GM23248 (cell line): ENCODE measurements at places on chromosomes 2 and 18. TPM values are rescaled to one million over a fixed set of nuclear protein-coding genes. Genes with fewer than 3 reads are reported as not detected.

The COL3A1 gene
- 2,141 and 2,153 TPM in 2 replicates for total RNA-seq

The ZBTB7C gene
- total RNA-seq = not detected in 2 replicates

DNA sequence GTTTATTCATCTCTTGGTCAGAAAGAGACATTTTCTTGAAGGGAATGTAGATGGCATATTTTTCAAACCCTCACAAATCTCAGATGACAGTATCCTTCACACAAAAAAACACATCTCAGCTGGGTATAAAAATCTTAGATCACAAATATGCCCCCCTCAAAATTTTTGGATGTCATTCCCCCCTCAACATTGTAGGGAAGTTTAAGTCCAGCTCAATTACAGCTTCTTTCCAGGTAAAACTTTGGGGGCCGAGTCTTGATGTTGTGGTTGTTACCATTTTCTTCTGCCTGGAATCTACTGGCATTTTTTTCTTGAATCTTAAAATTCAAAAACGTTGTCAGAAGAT lies 46.1 kb downstream of the HDAC4 start:
- H3K27me3 ChIP-seq = no peaks in the 10 kb centered on the region
- H3K27ac ChIP-seq = no peak overlapping the region
- peaks cover 23% of the 10 kb centered on the region for H3K4me1 ChIP-seq
- no peaks in the 10 kb centered on the region for H3K36me3 ChIP-seq

DNA sequence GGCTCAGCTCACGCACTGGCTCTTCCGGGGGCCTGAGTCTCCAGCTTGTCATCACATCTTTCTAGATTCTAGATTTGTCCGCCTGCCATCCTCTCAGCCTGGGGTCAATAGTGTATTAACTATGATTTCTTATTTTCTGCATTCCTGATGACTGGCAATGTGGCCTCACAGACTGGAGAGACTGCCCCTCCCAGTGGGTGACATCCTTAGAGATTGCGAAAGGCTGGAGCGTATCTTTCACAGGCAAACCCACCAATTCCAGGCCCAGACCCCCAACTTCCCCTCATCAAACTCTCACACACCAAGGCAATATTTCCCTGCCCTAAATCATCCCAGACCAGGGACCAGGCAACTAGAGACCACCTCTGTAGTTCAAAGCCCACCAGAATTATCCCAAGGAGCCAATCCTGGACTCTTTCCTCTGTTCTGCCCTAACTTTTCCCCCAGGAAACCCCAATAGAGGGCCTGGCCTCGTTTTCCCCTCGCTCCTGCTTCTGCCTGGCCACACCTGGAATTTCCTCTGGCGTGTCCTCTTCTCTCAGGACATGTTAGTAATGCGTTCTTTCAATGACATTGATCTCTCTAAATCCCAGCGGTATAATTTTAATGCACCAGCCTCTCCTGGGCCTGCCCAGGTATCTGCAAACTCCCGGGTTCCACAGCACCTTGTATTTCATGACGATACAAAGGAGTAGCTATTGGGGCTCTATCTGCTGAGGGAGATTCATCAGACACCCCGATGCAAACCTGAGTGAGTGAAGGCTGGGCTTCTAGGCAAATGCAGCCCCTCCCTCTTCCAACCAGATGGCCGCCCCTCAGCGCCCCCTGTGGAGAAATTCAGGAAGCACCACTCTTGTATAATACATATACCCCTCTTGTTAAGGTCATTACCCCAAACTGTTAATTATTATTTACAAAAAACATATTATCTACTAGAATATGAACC lies 2.4 kb upstream of the KCNF1 start:
- no peaks in the 10 kb centered on the region for H3K36me3 ChIP-seq
- no peak overlapping the region for H3K27ac ChIP-seq
- H3K4me1 ChIP-seq = no peaks in the 10 kb centered on the region
- peaks cover 5% of the 10 kb centered on the region for H3K27me3 ChIP-seq

DNA sequence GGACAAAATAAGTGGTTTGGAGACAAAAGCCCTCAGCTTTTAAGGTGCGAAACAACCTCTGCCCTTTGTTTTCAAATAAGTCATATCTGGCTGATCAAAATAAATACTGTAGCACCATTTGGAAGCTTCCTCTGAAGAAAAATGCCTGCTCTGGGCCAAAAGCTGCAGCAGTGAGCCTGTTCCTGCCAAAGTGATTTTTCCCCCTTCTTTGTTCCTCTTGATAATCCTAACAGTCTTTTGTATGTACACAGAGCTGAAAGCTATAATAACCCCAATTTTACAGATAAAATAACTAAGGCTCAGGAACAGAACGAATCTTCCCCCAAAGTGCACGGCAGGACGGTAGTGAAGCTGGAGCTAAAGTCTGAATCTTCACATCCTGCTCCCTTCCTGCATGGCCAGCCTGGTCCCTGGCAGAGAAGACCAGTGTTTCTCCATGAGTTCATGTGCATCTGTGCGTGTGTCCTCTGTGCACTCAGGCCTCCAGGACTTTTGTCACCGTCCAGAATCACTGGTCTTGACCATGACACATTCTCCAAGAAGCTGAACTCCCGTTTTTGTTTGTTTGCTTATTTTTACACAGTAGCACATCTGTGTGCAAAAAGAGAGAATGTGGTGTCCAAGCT lies 2114.1 kb upstream of the PIK3C3 start:
- no peaks in the 10 kb centered on the region for H3K36me3 ChIP-seq
- H3K4me1 ChIP-seq = 0 out of 2 replicates have a peak, but pooled peaks cover 4% of the 10 kb centered on the region
- H3K27me3 ChIP-seq = no peaks in the 10 kb centered on the region
- H3K27ac ChIP-seq = no peak overlapping the region
- H3K4me3 ChIP-seq = peak overlapping the region; percentile 96

GRCh38 chr18:2898186-2898640 lies 51.4 kb downstream of the EMILIN2 start:
- H3K27me3 ChIP-seq = no peaks in the 10 kb centered on the region
- no peaks in the 10 kb centered on the region for H3K36me3 ChIP-seq
- peak; percentile 82 for DNase-seq
- H3K4me3 ChIP-seq = no peak overlapping the region
- peaks cover 35% of the 10 kb centered on the region for H3K4me1 ChIP-seq

- no peaks in the 10 kb centered on the region for H3K4me1 ChIP-seq
- no peak for DNase-seq
These were observed 48.2 kb downstream of the RNF138 start for GRCh38 chr18:32139835-32140283.

DNA sequence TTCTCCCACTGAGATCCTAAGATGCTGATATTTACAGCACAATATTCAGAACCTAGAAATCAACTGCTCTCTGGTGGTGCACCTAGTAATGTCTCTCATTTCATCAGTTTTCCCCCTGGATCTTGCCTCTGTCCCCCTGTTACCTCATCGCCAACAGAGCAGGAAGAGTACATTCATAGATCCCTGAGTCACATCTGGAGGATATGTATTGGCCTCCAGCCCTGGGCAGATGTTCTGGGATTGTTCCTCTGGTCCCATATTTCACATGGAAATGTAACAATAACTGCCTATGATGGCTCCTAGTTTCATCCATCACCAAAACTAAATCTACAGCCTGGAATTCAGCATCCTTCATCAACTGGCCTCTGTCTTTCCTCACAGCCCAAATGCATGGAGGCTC lies 278.8 kb upstream of the SLC14A2 start:
- H3K27ac ChIP-seq = no peak overlapping the region
- DNase-seq = peak; percentile 41
- no peak overlapping the region for H3K4me3 ChIP-seq

- no peak for DNase-seq
- H3K4me3 ChIP-seq = no peak overlapping the region
These were observed 90.3 kb downstream of the SP3 start for GRCh38 chr2:173874894-173875237.

GRCh38 chr2:100995309-100996075 lies 6.6 kb upstream of the RPL31 start:
- no peak for DNase-seq
- no peak overlapping the region for H3K27ac ChIP-seq
- H3K36me3 ChIP-seq = no peaks in the 10 kb centered on the region
- H3K4me1 ChIP-seq = peaks cover 8% of the 10 kb centered on the region; the same call in 1 of the 2 replicates
- H3K27me3 ChIP-seq = no peaks in the 10 kb centered on the region

- DNase-seq = no peak
- H3K36me3 ChIP-seq = no peaks in the 10 kb centered on the region
- no peaks in the 10 kb centered on the region for H3K27me3 ChIP-seq
- H3K4me3 ChIP-seq = no peak overlapping the region
These were observed 29.8 kb downstream of the EML4 start for GRCh38 chr2:42199002-42199401.

GRCh38 chr2:85560812-85561279 lies 447 bp downstream of the GGCX start:
- H3K36me3 ChIP-seq = no peaks in the 10 kb centered on the region; the same call in 1 of the 2 replicates
- H3K27ac ChIP-seq = peak overlapping the region; percentile 62
- H3K27me3 ChIP-seq = no peaks in the 10 kb centered on the region
- peak; percentile 46 for DNase-seq
- peak overlapping the region; percentile 91 for H3K4me3 ChIP-seq
- peaks cover 14% of the 10 kb centered on the region for H3K4me1 ChIP-seq

- no peaks in the 10 kb centered on the region for H3K27me3 ChIP-seq
- H3K4me1 ChIP-seq = no peaks in the 10 kb centered on the region
- no peak overlapping the region for H3K4me3 ChIP-seq
- H3K27ac ChIP-seq = no peak overlapping the region
- no peak for DNase-seq
- no peaks in the 10 kb centered on the region for H3K36me3 ChIP-seq
These were observed 696.4 kb upstream of the ZNF804A start for GRCh38 chr2:183901931-183902330.

GRCh38 chr2:188534875-188535274 lies 243.2 kb downstream of the GULP1 start:
- no peak overlapping the region for H3K27ac ChIP-seq
- no peak overlapping the region for H3K4me3 ChIP-seq
- no peak for DNase-seq
- H3K36me3 ChIP-seq = no peaks in the 10 kb centered on the region
- no peaks in the 10 kb centered on the region for H3K27me3 ChIP-seq
